RPMI8226 (cell line): ENCODE measurements at places on chromosomes 2 and 18.

DNA sequence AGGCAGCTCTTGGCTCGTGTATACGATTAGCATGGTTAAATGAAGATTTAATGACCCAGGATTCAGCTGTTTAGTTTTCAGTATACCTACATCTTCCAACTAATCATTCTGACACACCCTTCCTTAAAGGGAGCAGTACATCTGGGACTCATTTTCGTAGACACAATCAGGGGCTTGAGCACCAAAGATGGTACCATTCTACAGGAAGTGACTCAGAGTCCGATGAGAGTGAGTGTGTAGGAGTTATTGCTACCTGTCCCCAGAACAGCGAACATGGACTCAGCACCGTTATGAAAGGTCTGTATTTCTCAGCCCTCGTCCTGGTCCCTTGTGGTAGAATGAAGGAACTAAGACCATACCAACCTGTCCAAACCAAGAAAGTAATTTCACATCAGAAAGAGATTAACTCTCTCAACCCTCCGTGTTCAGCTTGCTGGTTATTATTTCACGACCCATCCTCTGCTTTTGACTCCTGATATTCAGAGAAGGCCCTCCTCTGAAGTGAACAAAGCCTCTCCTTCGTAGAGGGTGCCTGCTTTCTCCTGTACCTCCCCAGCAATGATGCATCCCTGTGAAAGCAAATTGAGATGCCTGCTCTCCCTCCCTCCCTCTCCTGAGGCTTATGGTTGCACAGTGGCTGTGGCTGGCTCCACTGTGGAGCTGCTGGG lies 214.8 kb downstream of the MTX2 start:
- DNase-seq, result no peak

GRCh38 chr2:172919732-172920131 lies 155.9 kb upstream of the MAP3K20 start:
- DNase-seq, result peak; percentile 5

DNA sequence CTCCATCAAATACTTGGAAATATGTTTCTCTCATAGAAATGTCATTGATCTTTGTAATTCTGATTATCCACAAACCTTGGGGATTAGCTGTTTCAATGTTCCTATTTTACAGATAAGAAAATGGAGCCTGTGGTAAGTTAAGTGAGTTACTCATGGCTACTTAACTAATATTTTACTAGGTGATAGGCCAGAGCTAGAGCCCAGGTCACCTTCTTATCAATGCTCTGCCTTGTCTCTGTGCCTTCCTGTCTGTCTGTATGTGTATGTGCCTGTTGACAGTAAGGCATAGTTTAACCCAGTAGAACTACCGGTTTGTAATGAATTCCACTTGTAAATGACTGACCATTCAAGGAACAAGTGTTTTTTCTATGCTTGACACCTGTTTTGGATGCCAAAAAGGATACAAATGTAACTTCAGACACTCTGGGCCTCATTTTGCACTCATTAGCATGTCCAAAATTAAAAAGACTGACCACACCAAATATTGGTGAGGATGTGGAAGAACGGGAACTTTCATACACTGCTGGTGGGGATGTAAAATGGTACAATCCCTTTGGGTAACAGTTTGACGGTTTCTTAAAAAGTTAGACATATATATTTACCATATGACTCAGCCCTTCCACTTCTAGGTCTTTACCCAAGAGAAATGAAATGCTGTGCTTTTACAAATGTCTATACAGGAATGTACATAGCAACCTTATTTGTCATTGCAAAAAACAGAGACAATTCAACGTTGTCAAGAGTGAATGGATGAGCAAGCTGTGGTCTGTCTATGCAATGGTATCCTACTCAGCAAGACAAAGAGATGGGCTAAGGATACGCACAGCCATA lies 19.6 kb upstream of the IL1A start:
- no peak for DNase-seq

DNA sequence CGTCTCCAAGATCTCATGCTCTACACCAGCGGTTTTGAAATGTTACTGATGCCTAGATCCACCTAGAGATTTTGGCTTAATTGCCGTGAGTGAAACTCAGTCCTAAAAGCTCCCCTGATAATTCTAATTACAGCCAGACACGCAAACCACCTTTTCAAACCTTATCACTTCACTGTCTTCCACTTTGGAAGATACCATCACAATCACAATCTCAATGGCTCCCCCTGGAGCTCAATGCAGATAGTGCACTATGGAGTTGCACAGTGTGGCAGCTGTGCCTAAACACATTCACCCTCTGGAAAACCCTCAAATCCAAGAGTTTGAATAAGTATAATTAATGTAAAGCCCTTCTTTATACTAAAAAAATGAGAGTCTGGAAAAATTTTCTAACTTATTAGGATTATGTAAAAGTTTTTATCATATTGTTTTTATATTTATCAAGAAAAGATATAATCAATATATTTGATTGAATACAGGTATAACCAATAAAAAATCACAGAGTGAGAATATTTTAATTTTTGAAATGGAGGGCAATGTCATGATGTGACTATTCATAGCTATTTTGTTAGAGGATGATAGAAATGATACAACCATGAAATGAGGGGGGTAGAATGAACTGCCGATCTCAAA lies 102.9 kb upstream of the SLC8A1 start:
- DNase-seq, result peak; percentile 71

- DNase-seq, result no peak
Measured at GRCh38 chr2:201122276-201122675, 6.3 kb downstream of the CFLAR start.

- DNase-seq, result no peak
Measured at GRCh38 chr2:101496279-101496678, 21.4 kb upstream of the RFX8 start.
